ENCODE measurements at places on chromosomes 12 and 14. TPM values are rescaled to one million over a fixed set of nuclear protein-coding genes. Genes with fewer than 3 reads are reported as not detected.

MUCL1 gene
- not detected for total RNA-seq

- DNase-seq, result no peak
These were observed 23.6 kb downstream of the KRT80 start for GRCh38 chr12:52168019-52168717.

ACYP1 gene
- total RNA-seq, result 24.8 TPM

- no peak for DNase-seq
These were observed 146.3 kb upstream of the ATF7IP start for GRCh38 chr12:14219156-14219555.

KLRC1 gene
- not detected for total RNA-seq

- DNase-seq, result peak; percentile 25
These were observed 32.2 kb upstream of the DCD start for GRCh38 chr12:54680374-54680773.

GRCh38 chr12:55842681-55843429 lies at the start of gene MMP19:
TSS of gene MMP19 (minus strand) at chr12:55842936. CDS start at chr12:55842830, 106 bp downstream.
- DNase-seq, result no peak

ZNF219 gene
- total RNA-seq, result 113 TPM

GRCh38 chr14:102885737-102886447 lies 36.6 kb upstream of the AMN start:
- DNase-seq, result no peak

DNA sequence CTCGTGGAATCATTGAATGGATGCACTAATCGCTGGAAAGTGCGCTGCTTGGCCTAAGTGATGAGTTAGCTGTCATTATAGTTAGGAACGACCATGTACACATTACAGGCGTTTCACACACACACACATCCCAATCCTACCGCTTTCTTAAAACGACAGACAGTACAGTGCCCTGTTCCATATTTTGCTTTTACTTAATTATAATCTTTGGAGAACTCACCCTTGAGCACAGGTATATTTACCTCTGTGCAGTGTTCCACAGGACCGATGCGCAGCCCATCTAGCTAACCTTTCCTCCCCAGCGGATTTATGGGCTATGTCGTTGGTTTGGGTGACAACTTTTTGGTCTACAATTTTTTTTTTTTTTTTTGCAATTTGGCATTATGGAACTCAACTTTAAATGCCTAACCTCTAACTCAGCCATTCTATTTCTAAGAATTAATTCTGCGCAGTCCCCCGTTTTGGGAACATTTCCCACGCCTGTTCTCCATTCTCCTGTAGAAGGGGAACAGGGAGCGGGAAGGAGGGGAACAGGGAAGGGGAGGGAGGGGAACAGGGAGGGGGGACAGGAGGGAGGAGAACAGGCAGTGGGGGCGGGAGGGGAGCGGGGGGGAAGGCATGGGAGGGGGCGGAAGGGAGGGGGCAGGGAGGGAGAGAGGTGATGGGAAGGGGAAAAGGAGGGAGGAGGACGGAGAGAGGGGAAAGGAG lies 663 bp upstream of the ULK1 start:
- DNase-seq, result no peak

DNA sequence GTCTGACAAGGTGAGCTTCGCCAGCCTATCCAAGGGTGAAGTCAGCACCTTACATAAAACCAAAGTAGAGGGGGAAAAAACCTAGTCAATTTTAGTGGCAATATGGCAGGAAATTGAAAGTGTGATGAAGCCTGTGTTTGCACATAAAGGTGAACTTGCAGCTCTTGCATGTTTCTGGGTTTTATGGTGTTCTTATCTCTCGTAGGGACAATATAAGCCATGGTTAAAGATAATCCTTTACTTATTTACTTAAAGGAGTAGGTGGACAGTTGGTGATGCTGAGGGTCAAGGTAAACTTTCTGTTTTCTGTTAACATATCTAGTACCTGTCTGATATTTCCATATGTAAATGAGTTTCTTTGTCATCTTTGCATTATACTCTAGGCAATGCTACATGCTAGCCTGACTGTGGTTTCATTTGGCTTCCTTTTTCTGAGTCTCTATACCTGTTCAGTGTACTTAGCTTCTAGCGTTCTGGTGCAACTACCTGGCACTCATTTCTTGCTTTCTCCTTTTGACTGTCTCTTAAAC lies 32.8 kb downstream of the CCDC91 start:
- DNase-seq, result no peak

DNA sequence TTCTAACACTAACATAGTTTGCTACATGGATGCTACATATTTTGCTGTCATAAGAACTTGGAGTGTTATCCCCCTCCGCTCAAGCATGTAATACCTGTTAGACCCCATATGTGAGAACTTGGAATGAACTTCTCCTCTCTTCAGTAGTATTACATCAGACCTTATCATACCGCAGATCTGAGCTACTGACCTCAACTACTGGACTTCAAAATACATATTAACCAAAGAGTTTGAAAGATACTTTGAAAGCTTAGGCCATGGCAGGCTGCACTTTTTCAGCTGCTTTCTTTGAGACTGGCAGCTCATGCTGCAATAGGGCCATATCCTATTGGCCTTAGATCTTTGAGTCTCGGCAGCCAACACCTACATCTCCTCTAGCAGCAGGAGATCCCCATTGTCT lies 74.8 kb downstream of the EEA1 start:
- DNase-seq, result no peak

DNA sequence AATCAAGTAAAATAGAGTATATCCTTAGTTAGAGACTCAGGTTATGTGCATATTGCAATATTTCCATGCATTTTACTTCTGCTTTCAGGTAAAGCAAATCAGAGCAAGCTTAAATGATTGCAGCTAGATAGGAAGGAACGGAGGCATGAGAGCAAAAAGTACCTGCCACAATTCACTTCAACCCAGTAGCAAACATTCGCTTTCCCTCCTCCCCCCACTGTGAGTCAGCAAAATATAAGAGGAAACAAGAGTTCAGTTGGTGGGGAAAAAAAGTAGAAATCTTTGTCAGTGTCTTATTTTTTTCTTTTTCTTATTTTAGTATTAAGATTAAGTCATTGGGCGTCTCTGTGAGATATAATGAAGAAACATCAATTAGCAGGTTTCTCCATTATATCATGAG lies 475.4 kb downstream of the NPAS3 start:
- no peak for DNase-seq

- DNase-seq, result no peak
These were observed 28.6 kb upstream of the CORO1C start for GRCh38 chr12:108759924-108760323.

GRCh38 chr14:93240678-93241000 lies 33.6 kb downstream of the UBR7 start:
- DNase-seq, result no peak

DNA sequence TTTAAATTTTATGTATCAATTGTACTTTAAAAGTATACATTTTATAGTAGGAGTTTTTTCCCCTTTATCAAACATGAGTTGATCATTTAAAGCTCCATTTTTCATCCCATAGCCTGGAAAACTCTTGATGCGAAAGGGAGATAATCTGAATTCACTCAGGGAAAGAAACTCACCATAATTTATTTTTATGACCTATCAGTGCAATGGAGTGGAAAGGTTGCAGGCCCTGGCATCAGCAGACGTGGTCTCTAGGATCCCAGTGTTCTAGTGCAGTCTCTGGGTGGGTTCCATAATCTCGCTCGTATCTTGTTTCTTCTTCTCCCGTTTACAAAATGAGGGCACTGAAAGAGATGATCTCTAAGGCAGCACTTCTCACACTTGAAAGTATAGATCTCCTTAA lies 85.0 kb downstream of the PTGER2 start:
- DNase-seq, result no peak

DNA sequence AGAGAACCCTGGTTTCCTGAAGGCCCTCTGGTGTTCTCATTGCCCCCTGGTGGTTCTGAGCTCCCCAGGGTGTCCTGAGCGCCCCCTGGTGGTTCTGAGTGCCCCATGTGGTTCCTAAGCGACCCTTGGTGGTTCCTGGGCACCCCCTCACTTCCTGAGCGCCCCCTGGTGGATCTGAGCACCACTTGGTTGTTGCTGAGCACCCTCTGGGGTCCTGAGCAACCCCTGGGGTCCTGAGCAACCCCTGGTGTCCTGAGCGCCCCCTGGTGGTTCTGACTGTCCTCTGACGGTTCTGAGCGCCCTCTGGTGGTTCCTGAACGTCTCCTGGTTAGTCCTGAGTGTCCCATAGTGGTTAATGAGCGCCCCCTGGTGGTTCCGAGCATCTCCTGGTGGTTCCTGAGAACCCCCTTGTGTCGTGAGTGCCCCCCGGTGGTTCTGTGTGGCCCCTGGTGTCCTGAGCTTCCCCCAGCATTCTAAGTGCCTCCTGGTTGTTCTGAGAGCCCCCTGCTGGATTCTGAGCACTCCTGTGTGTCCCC lies 568.3 kb downstream of the TMEM121 start:
- DNase-seq, result no peak

GRCh38 chr12:24948757-24949722 lies at the start of gene BCAT1:
TSS of gene BCAT1 (minus strand) at chr12:24949101. CDS start at chr12:24948932, 169 bp downstream.
- DNase-seq, result peak; percentile 57

- DNase-seq, result no peak
These were observed 38.6 kb upstream of the TPH2 start for GRCh38 chr12:71900091-71900490.

CKB gene
- total RNA-seq, result 572 TPM

TAS2R19 gene
- 0.99 TPM for total RNA-seq

DNA sequence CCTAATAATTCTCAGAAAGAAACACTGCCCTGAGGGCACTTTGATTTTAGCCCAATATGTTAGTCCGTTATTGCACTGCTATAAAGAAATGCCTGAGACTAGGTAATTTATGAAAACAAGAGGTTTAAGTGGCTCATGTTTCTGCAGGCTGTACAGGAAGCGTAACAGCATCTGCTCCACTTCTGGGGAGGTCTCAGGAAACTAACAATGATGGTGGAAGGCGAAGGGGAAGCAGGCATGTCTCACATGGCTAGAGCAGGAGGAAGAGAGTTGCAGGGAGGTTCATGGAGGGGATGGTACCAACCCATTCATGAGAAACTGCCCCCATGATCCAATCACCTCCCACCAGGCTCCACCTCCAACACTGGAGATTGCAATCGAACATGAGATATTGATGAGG lies 49.4 kb upstream of the RERG start:
- DNase-seq, result no peak

GRCh38 chr12:107108995-107109508 lies 15.7 kb upstream of the CRY1 start:
- no peak for DNase-seq

DNA sequence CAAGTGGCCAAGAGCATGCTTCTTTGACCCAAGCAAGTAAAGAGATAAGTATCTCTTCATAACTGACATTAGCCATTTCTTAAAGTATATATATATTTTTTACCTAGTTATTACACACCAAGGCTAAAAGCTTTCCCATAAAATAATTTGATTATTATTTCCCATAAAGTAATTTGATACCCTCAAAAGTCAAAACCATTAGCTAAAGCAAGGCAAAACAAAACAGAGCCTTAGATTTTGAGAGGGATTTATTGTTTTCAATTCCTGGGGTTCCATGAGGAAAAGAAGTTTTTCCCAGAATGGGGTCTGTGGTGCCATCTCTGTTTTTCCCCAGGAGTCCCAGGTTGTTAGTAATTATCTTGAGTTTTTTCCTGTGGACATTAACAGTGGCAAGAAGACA lies 125.5 kb upstream of the NUDT4 start:
- no peak for DNase-seq

SMOC1 gene
- 2.4 TPM for total RNA-seq

- no peak for DNase-seq
These were observed 117.2 kb upstream of the DNM1L start for GRCh38 chr12:32561931-32562341.

DNA sequence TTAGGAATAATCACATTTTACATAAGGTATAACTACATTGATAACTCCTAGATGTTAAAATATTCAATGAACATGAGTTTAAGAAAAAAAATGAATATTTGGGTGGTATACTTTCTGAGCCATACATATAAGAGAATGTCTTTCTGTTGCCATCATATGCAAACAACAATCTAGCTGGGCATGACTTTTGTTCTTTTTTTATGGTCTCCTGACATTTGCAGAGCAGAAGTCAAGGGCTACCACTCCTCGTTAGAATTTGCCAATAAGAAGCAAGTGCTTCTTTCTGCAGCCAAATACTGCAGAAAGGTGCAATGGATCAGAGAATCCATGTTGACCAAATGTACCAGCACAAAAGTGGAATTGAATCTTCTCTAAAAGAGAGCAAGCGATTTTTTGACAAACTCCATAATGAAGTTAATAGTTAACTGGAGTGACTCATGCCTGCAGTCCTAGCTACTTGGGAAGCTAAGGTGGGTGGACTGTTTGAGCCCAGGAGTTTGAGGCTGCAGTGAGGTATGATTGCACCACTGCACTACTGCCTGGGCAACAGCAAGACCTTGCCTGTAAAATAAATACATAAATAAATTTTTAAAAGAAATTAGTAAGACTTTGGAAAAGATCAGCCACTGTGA lies 25.5 kb upstream of the CCDC91 start:
- DNase-seq, result no peak

GRCh38 chr12:54967461-54967860 lies 17.1 kb downstream of the TESPA1 start:
- DNase-seq, result no peak

GRCh38 chr12:106101803-106102202 lies 37.0 kb downstream of the NUAK1 start:
- no peak for DNase-seq

DNA sequence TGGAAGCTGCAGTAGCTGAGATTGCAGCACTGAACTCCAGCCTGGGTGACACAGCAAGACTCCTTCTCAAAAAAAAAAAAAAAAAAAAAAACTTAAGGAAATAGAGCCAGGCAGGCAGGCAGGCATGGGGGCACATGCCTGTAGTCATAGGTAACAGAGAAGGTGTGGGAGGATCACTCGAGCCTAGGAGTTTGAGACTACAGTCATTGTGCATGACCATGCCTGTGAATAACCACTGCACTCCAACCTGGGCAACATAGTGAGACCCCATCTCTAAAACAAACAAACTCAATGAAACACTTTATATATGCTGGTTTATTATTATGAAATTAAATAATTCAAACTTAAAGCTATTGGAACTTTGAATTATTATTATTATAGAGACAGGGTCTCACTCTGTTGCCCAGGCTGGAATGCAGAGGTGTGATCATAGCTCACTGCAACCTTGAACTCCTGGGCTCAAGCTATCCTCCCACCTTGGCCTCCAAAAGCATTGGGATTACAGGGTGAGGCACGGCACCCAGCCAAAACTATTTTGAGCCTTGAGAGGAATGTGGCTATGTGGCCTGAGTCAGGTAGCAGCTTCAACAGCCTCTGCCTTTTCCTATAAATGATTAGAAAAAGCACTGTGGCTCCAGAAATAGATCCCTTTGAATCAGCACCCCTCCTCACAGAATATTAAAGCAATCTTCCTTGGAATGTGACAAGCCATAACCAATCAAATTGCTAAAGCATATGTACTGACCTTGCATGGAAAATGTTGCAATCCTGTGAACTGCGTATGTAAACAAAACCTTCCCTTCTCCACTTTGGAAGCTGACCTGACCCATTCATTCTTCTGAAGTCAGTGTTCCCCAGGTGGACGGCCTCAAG lies 34.7 kb upstream of the YY1 start:
- DNase-seq, result no peak

PARPBP gene
- total RNA-seq, result 38.1 TPM

NDRG2 gene
- 27.2 TPM for total RNA-seq
